ENCODE measurements at places on chromosomes 11 and 22.
A peak's percentile ranks its signal among the peaks of the same experiment; 100 is the strongest.

GRCh38 chr11:61058583-61059259 is 43.6 kb upstream of the CD5 start:
- no peak for DNase-seq

DNA sequence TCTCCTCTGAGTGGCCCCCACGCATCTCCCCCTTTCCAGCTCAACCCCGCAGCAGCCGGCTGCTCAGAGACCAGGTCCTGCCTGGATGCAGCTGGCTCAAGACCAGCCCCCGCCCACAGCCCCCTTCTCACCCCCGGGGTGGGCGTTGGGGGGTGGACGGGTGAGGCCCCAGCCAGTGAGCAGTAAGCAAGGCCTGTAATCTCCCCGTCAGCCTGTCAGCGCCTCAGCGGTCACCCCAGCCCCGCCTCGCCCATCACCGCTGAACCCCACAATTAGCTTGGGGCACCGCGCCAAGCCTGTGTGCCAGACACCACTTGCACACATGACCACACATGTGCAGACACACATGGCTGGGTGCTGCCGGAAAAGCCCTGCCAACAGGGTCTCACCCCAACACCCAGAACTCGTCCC is 5.9 kb downstream of the PLXNB2 start:
- peak; percentile 45 for DNase-seq

DNA sequence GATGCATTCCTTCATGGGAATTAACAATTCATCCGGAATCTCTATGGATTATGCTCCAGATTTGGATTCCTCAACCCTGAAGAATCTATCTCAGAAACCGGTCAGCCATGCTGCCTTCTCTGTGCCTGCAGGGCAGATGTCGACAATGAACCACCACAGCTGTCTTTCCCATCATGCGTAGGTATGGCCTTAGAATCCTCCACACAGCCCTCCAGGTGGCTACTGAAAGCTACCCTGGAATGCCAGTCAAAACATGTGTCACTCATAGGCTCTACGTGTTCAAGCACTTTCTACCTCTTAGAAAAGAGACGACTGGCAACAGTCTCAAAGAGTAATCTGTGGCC is 19.4 kb downstream of the MAML2 start:
- DNase-seq: no peak

- DNase-seq: no peak
These were observed 2.1 kb upstream of the HBG1 start for GRCh38 chr11:5251746-5252145.

GRCh38 chr11:5007561-5007960 is 12.9 kb downstream of the OR51L1 start:
- no peak for DNase-seq

GRCh38 chr11:128422576-128423370 is 164.6 kb downstream of the ETS1 start:
- peak; percentile 24 for DNase-seq

DNA sequence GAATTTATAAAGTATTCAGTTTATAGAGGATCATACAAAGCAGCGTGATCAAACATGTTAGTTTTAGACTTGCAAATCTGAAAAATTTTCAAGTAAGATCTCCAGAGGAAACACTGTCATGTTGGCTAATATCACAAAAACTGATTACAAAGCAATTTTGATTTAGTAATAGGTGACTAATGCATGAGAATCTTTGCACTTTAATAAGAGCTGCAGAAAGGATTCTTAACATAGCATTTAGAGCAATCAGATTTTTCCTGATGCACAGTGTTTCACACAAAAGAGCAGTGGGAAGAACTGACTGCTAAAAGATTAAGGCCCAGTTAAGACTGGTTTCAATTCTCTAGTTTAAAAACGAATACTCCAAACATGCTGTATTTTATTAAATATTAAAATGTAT is 321.2 kb downstream of the GUCY1A2 start:
- no peak for DNase-seq

DNA sequence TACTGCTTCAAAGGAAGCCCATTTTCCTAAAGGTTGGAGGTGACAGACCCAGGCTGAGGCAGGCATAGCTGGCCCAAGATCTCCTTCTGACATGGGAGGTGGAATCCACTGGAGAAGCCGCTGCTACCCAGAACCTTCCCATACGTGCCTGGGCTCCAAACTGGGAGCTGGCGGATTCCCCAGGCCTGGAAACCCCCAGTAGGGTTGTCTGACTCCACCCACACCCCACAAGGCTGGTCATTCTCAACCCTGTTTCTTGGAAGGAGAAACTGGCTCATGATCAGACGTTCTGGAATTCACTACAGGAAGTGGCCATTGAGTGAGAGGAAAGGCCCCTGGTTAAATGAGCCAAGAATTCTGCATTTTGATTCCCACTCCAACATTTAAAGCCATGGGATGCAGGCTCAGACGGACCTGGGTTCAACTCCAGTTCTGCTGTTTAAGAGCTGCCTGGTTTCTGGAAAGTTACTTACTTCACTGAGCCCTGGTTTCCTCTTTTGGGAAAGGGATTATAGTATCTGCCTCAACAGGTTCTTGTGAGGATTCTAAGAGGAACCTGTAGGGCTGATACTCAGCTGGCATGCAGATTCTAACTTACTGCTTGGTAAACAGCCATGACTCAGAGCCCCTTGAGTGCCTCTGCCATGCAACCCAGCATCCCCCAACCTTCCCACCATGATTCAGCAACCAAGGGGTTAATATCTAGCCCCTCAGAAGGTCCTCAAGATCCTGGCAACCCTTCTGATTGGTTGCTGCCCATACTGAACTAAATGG is 19.4 kb upstream of the TSKU start:
- DNase-seq: no peak

DNA sequence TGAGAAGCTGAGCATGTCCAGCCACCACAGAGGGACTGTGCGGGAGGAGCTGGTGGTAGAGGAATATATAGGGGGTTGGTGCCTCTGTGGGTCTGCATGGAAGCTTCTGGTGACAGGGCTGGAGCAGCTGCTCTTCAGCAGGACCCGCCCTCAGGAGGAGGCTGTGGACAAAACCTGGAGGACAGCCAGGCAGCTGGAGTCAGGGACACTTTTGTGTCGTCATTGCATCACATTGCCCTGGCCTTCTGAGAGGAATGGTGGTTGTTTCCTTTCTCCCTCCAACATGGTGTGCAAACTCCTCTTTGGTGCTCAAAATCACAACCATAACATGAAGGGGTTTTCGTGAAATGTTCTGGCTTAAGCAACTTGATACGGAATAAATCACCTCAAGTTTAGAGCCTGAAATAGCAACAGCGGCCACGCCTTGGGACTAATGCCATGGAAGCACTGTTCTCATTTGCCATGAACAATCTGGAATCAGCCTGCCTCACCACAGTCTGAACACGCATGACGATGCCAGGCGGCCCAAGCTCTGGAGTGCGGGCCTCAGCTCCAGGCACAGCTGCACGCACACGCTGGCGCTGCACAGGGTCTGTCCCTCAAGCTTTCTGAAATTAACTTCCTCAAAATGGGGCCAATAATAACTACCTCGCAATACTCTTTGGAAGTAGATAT is 17.1 kb upstream of the CSRP3 start:
- peak; percentile 50 for DNase-seq

GRCh38 chr11:10038521-10039302 is 255.3 kb downstream of the SBF2 start:
- no peak for DNase-seq

DNA sequence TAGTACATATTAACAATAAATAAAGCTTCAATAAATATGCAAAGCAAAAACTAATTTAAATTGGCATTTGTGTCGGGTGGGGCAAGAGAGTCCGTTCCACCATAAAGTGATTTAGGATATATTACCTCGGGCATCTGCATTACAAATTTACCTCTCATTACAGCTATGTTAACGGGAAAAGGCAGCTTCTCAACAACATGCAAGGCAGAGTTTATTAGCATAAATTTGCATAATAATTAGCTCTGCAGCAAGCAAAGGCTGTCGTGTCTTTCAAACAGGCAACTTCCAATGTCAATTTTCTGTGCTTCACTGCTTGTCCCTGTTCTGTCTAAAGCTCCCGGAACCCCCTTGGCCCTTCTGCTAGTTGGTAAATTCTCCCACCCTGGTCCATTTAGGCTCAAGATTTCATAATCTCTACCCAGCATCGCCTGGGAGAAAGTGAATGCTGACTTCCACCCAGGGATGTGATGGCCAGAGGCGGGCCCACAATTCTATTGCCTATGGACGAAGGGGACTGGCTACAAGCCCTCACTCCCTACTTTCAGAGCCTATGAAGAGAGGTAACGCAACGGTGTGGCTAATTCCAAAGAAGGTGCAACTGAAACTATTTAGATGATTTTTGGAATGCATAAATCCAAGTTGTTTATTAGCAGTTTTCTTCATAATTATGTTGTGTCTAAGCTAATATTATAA is 462.1 kb downstream of the OPCML start:
- DNase-seq: no peak

DNA sequence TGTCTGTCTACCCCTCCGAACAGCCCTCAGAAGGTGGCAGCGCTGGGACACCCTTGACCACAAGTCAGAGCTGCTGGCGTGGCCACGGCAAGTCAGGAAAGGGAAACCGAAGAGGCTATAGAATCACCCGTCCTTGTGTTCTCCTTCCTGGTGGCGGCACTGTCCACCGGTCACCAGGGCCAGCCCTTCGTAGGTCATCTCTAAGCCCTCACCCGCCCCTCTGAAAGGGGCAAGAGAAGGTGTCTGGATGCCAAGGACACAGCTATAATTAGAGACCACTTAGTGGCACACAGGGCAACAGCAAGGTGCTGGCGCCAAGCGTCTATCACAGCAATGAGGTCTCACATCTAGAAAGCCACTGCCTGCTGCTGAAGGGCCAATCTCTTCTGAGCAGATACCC is 320.9 kb downstream of the SHANK2 start:
- no peak for DNase-seq

- DNase-seq: no peak
These were observed 9.0 kb upstream of the DLAT start for GRCh38 chr11:112016088-112016764.

- no peak for DNase-seq
These were observed 2211.8 kb downstream of the LRRC4C start for GRCh38 chr11:39247570-39248137.

GRCh38 chr11:107102692-107103477 is 84.6 kb upstream of the GUCY1A2 start:
- no peak for DNase-seq

- no peak for DNase-seq
These were observed 892.8 kb downstream of the NTM start for GRCh38 chr11:132263241-132263640.

DNA sequence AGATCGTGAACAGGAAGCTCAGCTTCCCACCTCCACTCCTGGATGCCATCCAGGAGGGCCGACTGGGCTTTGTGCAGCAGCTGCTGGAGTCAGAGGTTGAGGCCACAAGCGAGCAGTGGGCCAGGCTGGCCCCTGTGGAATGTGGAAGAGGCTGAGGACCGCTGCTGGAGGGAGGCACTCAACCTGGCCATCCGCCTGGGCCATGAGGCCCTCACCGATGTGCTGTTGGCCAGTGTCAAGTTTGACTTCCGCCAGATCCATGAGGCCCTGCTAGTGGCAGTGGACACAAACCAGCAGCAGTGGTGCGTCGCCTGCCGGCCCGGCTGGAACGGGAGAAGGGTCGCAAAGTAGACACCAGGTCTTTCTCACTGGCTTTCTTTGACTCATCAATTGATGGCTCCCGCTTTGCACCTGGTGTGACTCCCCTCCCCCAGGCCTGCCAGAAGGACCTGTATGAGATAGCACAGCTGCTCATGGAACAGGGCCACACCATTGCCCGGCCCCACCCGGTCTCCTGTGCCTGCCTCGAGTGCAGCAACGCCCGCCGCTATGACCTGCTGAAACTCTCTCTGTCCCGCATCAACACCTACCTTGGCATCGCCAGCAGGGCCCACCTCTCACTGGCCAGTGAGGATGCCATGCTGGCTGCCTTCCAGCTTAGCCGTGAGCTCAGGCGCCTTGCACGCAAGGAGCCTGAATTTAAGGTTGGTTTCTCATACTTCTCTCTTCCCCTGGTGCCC is 24.9 kb downstream of the ART5 start:
- DNase-seq: no peak

- DNase-seq: peak; percentile 57
These were observed 988 bp upstream of the FLI1 start for GRCh38 chr11:128692753-128693415.

- no peak for DNase-seq
These were observed 91.8 kb upstream of the CD44 start for GRCh38 chr11:35047179-35047578.
